OCI-LY7 (cell line): ENCODE measurements at places on chromosomes 4 and X. TPM values are rescaled to one million over a fixed set of nuclear protein-coding genes. Genes with fewer than 3 reads are reported as not detected.

EPHA5 gene
- total RNA-seq = not detected in 2 replicates

GSX2 gene
- total RNA-seq = not detected in 2 replicates

SPANXA2 gene
- not detected in 2 replicates for total RNA-seq

LINC00632 gene
- not detected in 2 replicates for total RNA-seq

CBR4 gene
- total RNA-seq = 40.9 and 49.3 TPM in 2 replicates

MSANTD1 gene
- total RNA-seq = 0.53 and 1.0 TPM in 2 replicates

COQ2 gene
- total RNA-seq = 14.4 and 17.9 TPM in 2 replicates

STK32B gene
- total RNA-seq = not detected in 2 replicates

ZNF157 gene
- 1.4 and 1.7 TPM in 2 replicates for total RNA-seq

FAM47A gene
- not detected in 2 replicates for total RNA-seq

RAB40AL gene
- total RNA-seq = 0.38 and 0.76 TPM in 2 replicates

GPRASP3 gene
- total RNA-seq = not detected in 2 replicates

SULT1E1 gene
- not detected in 2 replicates for total RNA-seq

ENPEP gene
- total RNA-seq = 0.09 and 0.21 TPM in 2 replicates

ADGRL3 gene
- total RNA-seq = not detected in 2 replicates

EGF gene
- not detected in 2 replicates for total RNA-seq

PDE6B gene
- not detected in 2 replicates for total RNA-seq

ADH1B gene
- not detected in 2 replicates for total RNA-seq

GUCY1A1 gene
- not detected in 2 replicates for total RNA-seq

TCEAL7 gene
- not detected in 2 replicates for total RNA-seq

TMEM35A gene
- not detected in 2 replicates for total RNA-seq

GLRA2 gene
- not detected in 2 replicates for total RNA-seq

MAGEA12 gene
- total RNA-seq = not detected in 2 replicates

SSX3 gene
- total RNA-seq = not detected in 2 replicates

AFF2 gene
- 106 and 127 TPM in 2 replicates for total RNA-seq

TLR7 gene
- total RNA-seq = 11.4 and 12.1 TPM in 2 replicates

GRIA3 gene
- not detected in 2 replicates for total RNA-seq

WNK3 gene
- 0.17 TPM in 1 of 2 replicates, not detected in the other for total RNA-seq

PRDM5 gene
- 0.44 and 0.76 TPM in 2 replicates for total RNA-seq

RP2 gene
- total RNA-seq = 14.4 and 15.4 TPM in 2 replicates

BMP3 gene
- total RNA-seq = 55.0 and 55.9 TPM in 2 replicates

HMGB3 gene
- 94.3 and 111 TPM in 2 replicates for total RNA-seq

VCX2 gene
- total RNA-seq = not detected in 2 replicates

KCNE5 gene
- not detected in 2 replicates for total RNA-seq

MOSPD2 gene
- total RNA-seq = 10.1 and 11.3 TPM in 2 replicates

KCTD8 gene
- not detected in 2 replicates for total RNA-seq

CNKSR2 gene
- not detected in 2 replicates for total RNA-seq

ASMT gene
- not detected in 2 replicates for total RNA-seq

CDS1 gene
- total RNA-seq = not detected in 2 replicates

PLP1 gene
- total RNA-seq = not detected in 2 replicates

CHST7 gene
- 2.0 and 2.8 TPM in 2 replicates for total RNA-seq

LRP2BP gene
- 1.0 and 1.4 TPM in 2 replicates for total RNA-seq

UCHL1 gene
- total RNA-seq = 375 and 432 TPM in 2 replicates

TBL1X gene
- total RNA-seq = 29.3 and 35.7 TPM in 2 replicates
